ENCODE measurements at places on chromosomes 1 and 21.

- DNase-seq = no peak
Observed at GRCh38 chr21:38903690-38904139, 98.0 kb downstream of the ETS2 start.

- DNase-seq = no peak
Observed at GRCh38 chr1:158037866-158038359, 44.5 kb downstream of the KIRREL1 start.

DNA sequence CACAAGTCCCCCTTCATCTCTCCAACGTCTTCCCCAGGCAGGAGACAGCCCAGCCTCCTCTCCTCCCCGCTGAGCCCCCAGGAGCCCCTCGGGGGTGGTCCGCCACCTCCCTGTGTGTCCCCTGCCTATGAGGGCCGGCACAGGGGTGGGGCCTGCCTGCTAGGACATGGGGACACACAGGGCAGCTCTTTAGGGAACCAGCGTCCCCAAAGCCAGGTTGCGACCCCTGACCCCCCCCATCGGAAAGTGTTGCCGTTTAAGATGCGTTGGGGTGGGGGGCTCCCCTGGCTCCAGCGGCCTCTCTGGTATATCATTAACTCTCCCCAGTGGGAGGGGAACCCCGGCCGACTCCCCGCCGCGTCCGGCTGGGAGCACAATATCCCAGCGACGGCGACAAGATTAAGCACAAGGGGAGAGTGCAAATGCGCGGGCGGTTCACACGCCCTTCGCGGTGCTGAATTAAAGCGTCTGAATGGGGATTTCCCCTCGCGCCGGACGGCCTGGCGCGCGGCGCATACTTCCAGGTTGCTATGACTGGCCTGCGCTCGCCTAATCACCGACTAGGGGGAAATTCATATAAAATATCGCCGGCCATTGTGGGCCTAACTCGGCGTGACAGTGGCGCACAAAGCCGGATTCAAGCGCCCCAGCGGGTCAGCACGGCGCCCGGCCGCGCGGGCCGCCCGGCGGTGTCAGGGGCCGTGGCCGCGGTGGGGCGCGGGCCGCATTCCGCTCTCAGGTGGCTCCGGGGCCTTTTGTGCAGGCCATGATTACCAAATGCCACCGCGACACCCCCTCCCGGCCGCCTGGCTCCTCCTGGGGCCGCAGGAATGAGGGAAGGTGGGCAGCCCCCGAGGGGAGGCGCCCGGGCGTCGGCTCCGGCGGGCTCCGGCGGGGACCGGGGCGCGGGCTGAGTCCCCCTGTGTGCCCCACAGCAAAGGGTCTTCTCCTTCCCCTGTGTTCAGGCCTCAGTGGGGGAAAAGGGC, 30.9 kb downstream of the WNT3A start:
- DNase-seq = peak; percentile 34

- no peak for DNase-seq
Observed at GRCh38 chr21:34043333-34043732, 30.0 kb upstream of the MRPS6 start.

DNA sequence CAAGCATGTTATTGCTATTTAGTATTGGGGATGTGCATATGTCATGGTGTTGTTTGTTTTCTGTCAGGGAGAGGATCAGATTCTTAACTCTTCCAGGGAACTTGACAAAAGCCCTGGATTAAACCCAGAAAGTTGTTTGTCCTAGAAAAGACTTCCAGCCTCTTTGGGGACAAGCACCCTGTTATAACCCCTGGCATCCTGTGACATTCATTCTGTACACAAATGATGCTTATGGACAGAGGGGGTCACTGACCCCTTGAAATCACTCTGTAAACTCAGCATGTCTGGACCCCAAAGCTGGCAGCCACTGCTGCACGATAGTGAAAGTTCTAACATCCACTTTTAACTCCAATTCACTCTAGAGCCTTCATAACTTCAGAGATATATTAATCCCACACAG, 81.2 kb downstream of the PROX1 start:
- DNase-seq = no peak

GRCh38 chr1:69987881-69988280, 217.5 kb downstream of the LRRC40 start:
- no peak for DNase-seq

DNA sequence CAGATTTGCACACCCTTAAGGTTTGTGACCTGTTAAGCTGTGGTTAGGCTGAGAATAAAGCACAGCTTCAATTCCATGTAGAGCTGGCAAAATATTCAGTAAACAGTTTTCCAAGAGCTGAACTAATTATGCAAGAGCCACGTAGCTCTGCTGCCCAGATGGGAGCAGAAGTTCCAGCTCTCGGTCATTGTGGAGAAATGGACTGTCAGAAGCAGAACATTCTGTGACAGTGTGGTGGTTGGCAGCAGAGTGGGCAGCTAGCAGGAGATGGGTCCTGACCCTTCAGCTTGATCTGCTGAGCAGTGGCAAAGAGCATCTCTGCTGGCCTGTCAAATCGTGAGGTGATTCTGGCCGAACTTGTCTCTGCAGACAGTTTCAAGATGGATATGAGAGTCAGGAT, 23.2 kb downstream of the RHOU start:
- no peak for DNase-seq

- DNase-seq = no peak
Observed at GRCh38 chr1:114779722-114780121, 763 bp downstream of the SIKE1 start.

- no peak for DNase-seq
Observed at GRCh38 chr1:247281001-247281574, 25.2 kb downstream of the VN1R5 start.

DNA sequence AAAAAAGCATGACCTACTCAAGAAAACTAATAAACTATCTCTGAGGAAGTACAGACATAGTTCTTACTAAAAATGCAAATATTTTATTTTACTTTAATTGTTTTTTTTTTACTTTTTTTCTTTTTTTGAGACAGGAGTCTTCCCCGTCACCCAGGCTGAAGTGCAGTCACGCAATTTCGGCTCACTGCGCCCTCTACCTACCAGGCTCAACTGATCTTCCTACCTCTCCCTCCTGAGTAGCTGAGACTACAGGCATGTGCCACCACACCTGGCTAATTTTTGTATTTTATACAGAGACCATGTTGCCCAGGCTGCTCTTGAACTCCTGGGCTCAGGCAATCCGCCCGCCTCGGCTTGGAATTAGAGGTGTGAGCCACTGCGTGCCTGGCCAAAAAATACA, 1263.1 kb downstream of the KCNT2 start:
- DNase-seq = peak; percentile 39

GRCh38 chr1:147754661-147755060, 5.7 kb downstream of the GJA5 start:
- no peak for DNase-seq

DNA sequence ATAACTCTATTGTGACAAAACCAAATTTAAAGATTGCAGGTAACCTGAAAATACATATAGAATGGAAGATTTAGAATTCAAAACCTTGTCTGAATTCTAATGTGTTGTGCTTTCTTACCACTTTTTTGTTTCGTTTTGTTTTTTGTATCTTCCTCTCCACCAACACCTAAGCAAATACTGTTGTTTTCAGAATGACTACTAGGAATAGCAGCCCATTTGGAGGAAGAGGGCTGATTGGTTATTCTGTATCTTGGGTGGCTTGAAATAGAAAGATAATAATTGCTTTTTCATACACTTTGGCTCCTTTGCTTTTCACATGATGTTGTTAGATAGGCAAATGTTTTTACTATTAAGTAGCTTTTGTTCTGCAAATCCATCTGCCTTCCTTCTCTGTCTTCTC, 61.0 kb upstream of the LRRC7 start:
- DNase-seq = no peak

- DNase-seq = no peak
Observed at GRCh38 chr1:24727501-24728216, 17.6 kb upstream of the CLIC4 start.

- DNase-seq = no peak
Observed at GRCh38 chr1:230278376-230278775, 147.8 kb downstream of the PGBD5 start.

DNA sequence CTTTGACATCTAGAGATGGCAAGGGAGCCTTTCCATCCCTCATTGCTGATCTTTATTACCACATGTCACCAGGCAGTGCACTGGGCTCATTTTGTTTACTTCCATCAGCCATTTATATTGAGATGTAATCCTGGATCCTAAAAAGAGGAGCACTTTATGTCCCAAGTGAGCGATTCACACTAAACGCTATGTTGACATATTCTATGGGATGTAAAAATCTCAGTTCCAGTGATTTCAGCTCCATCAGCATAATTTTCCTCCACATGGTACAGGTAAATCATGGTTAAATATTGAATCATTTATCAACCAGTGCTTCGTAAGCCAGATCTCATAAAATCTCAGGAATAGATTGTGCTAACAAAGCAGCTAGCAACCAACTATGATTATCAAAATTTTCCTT, 634.8 kb upstream of the PLXNA2 start:
- no peak for DNase-seq
